Activated CD8-positive, alpha-beta memory T cell treated with anti-CD3 and anti-CD28 coated beads, Interleukin-2, amount 10 ng/mL, durations not matched to agents 7 days and 5 days (primary cell): ENCODE measurements at places on chromosomes 7 and 10.

DNA sequence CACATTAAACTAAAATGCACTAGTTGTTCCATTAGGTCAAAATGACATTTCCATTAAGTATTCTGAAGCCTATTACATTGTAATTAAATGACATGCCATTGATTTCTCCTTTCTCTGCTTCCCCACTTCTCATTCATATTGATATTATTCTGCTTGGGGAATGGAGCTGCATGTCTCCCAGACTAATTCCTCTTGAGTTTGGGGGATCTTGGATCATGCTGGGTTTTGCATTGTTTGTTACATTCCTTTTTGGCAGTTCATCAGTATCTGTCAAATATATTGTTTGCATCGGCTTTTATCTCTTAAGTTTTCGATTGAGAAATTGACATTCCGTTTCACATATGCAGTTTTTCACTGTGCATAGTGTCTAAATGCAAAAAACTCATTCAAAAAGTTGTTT, 65.1 kb upstream of the CYP26C1 start:
- DNase-seq: no peak

GRCh38 chr10:67763499-67764011, 67.6 kb upstream of the CTNNA3 start:
- peak; percentile 86 for DNase-seq

- DNase-seq: no peak
These were observed 520 bp upstream of the MICU1 start for GRCh38 chr10:72626444-72626754.

DNA sequence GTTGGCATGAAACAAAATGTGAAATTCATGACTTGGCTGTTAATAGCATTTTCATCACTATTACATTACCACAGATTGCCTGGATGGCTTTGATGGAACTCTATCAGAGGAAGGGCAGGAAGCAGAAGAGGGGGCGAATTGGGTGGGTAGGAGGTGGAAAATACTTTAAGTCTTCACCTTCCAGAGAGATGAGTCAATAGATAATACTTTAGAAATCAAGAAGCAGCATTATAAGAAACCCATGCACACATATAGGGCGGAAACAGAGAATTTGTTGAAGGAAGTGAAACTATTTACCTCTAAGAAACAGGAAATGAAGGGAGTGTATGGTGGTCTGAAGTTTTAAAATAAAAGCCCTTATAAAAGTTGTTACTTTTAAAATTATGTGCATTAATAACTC, 152.1 kb upstream of the TARP start:
- DNase-seq: no peak

- no peak for DNase-seq
These were observed 85.9 kb downstream of the ADARB2 start for GRCh38 chr10:1651270-1651966.
